Stimulated activated CD8-positive, alpha-beta memory T cell treated with anti-CD3 and anti-CD28 coated beads, Interleukin-15, amount 100 ng/mL, for 4 hours (primary cell): ENCODE measurements at places on chromosomes 12 and 14.

- no peak for DNase-seq
These were observed 33.2 kb upstream of the IRF2BPL start for GRCh38 chr14:77061630-77062257.

DNA sequence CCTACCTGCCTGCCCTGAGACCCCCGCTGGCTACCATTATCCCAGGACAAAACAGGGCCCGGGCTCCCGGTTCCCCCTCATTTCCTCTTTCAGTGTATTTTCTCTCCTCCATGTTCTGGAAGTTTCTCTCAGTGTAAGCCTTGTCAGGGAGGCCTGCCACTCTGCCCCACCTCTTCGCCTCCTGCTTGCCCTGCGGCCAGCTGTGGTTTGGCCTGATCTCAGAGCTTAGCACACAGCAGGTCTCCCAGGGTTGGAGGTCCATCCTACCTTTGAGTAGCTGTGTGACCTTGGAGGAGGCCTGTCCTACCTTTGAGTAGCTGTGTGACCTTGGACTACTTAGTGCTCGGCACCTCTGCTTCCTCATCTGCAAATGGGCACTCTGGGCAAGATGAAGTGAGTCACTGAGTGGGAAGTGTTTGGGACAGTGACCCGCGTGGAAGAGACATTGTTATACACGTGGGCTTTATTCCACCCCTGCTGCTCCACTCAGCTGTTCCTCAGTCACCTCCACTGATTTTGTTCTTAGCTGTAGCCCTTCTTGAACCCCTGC is 212.7 kb downstream of the ZFP36L1 start:
- no peak for DNase-seq

- DNase-seq, result no peak
These were observed 450.6 kb downstream of the DPF3 start for GRCh38 chr14:72443256-72443655.

GRCh38 chr14:101853455-101854018 is 92.0 kb downstream of the PPP2R5C start:
- no peak for DNase-seq

- DNase-seq, result no peak
These were observed 7.9 kb downstream of the DYNC1H1 start for GRCh38 chr14:101972126-101972866.
